ENCODE measurements at places on chromosomes 1 and 21.

DNA sequence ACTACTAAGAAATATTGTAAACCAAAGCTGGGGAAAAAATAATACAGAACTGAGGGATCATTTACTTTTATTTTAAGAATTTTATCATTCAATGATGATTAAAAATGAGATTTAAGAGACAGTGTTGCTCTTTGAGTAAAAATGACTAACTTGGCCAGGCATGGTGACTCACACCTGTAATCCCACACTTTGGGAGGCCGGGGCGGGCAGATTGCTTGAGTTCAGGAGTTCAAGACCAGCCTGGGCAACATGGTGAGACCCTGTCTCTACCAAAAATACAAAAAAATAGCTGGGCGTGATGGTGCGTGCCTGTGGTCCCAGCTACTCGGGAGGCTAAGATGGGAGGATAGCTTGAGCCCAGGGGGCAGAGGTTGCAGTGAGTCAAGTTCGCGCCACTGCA, 21.8 kb upstream of the PLEKHO1 start:
- no peak for DNase-seq

DNA sequence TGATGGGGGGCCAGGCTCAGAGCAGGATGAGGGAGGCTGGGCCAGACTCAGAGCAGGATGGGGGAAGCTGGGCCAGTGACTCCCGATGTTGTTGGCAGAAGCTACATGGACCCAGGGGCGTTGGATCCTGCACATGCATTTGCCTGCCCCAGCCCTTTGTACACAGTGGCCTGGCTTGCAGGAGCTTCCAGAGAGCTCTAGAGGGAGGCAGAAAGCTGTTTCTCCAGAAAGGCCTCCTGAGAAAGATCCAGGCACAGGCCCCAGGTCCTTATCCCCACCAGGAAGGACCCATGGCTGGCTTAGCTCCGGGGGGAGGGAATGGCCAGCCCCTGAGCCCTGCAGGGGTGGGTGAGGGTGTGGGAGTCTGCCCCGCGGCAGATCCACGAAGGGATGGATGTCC, 106.6 kb upstream of the ACTRT2 start:
- peak; percentile 18 for DNase-seq

DNA sequence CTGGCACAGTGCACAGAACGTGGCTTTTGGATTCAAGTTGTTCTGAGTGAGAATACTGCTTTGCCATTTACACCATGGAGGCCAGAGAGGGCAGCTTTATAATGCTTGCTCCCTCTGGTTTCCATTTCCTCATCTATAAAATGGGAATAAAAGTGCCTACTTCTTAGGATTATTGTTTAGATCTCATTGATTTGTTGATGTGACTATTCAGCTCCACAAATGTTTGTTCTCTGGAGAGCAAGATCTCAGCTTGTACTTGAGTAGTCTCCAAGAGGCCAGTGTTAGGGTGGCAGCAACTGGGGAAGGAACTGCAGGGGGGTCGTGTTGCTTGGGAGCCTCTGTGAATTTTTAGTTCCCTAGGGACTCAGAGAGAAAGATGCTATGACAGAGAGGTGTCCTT, 55.2 kb downstream of the YARS1 start:
- no peak for DNase-seq

DNA sequence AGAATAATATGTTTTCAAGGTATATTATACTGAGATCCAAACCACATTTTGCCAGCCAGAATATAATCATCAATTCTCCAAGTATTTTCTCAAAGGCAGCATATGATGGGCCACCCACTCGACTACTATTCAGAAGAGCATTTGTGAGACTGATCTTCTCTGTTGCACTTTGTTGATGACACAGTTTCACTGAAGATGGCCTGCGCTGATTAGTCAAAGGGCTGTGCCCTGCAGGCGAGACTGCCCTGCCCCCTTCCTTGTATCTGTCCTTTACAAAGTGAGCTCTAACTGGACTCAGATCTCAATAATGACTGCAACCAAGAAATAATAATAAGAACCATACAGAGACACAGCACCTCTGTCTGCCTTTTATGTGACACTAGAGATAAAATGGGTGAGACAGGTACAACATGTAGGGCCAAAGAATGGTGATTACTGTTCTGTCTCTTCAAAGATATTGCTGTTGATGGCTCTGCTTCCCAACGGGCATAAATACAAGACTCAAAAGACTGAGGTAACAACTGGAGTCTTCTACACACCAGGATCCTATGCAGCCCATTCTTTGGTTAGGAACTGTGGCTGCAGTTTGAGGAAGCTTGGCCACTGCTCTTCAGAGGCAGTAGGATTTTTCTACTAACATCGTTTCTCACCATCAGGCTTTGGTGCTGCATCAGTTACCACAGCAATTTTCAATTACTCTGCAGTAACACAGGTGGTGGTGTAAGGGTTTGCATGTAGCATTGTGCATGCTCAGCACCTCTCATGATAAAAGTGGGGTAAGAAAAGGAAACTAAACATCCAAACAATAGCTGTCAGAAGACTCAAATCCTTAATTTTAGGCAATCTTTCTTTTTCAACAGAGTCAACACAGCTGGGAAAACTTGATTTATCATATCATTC, 481.1 kb downstream of the PTBP2 start:
- DNase-seq: no peak

- no peak for DNase-seq
These were observed at the start of gene PADI4 for GRCh38 chr1:17307946-17308345. Gene PADI4, plus strand, starts transcription at chr1:17308197. Its CDS starts 26 bp downstream, at chr1:17308223.

- no peak for DNase-seq
These were observed 11.7 kb upstream of the S100A11 start for GRCh38 chr1:152048416-152049009.

- no peak for DNase-seq
These were observed 172.2 kb upstream of the L1TD1 start for GRCh38 chr1:62022382-62022983.

DNA sequence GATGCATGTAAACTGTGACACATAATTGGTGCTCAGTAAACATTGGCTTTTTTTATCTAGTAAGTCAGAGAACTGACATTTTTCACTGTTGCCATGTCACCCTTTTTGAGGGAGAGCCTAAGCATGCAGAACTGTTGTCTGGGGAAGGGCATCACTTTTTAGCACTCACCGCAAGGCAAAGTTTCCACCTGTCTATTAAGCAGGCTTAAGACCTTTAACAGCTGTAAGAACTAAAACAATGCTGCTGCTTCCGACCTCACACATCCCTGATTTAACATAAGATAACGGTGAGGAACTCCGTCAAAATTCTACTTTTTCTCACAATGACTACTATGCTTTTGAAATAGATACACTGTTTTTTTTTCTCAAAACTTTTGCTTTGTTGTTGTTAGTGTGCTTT, 554.8 kb downstream of the NUF2 start:
- no peak for DNase-seq

- DNase-seq: no peak
These were observed 4.1 kb downstream of the RBM15 start for GRCh38 chr1:110343249-110343648.

DNA sequence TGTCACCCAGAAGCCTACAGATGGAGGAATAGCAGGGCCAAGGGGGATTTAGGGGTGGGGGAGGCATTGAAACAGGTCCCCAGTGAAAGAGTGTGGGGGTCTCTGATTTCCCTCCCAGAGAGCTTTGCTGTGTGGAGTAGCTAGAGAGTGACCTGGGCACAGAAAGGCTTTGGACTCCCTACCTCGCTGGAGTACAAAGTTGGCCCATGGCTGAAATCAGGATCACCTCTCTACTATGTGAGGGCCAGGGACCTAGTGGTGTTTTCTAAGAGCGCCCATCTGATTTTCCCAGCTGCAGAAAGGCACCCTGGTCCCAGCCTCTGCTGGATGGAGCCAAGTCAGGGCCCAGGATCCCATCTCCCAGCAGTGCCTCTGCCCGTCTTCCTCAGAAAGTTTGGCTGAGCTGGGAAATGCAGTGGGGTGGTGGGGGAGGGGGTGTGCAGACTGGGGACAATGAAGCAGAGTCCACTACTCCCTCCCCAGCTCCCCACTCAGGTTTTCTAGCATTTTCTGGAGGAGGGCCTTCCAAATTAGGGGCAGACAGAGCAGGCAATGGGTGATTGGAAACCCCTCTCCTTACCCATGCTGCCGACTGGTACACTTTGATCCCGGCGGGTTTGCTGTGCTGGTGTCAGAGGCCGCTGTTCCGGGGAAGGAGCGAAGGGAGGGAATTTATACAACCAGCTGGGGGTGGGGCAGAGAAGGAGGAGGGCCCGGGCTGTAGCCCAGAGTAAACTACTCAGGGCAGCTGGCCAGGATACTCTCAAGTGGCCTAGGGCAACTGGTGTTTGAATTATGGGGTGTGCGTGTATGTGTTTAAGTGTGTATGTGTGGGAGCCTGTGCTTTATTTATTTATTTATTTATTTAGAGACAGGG, at the start of gene SELENBP1:
TSS of gene SELENBP1 (minus strand) at position 648 of the 877 bp plus-strand sequence. CDS start at position 584, 64 bp downstream.
- peak; percentile 90 for DNase-seq

- DNase-seq: peak; percentile 51
These were observed 14.1 kb downstream of the HENMT1 start for GRCh38 chr1:108646648-108647269.

- DNase-seq: no peak
These were observed 22.1 kb downstream of the TFB2M start for GRCh38 chr1:246544001-246544400.

- peak; percentile 58 for DNase-seq
These were observed at the start of gene GPR37L1 for GRCh38 chr1:202122639-202123335. Gene GPR37L1, plus strand, starts transcription at chr1:202122917. Its CDS starts 47 bp downstream, at chr1:202122964.

- DNase-seq: no peak
These were observed 171.8 kb downstream of the ACTL8 start for GRCh38 chr1:17926906-17927305.

DNA sequence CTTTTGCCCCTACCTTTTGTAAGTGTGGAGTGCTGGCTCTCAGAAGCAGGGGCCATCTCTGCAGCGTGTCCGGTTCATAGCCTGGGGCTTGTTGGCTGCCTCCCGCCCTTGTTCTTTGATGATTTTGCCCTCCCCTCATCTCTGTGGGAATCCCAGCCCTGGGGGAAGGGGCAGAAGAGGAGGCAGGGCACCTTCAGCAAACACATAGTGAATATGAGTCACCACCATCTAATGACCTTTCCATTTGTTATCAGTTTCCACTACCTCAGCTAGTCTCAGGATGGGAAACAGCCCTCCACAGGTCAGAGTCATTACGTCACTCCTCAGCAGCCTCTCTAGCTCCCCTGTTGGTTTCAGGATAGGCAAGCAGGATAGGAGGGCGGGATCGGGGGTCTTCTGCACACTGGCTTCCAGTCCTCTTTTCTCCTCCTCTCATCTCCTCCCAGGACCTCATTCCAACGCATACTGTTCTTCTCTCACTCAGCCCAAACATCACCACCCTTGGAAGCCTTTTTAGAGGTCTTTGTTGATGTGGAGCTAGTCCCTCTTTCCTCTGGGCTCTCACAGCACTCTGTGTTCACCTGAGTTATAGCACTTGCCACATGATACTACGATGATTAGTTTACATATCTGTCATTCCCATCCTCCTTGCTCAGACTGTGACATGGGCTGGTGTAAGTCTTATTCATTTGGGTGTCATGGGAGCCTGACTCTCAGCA, 15.8 kb downstream of the GADD45A start:
- no peak for DNase-seq

DNA sequence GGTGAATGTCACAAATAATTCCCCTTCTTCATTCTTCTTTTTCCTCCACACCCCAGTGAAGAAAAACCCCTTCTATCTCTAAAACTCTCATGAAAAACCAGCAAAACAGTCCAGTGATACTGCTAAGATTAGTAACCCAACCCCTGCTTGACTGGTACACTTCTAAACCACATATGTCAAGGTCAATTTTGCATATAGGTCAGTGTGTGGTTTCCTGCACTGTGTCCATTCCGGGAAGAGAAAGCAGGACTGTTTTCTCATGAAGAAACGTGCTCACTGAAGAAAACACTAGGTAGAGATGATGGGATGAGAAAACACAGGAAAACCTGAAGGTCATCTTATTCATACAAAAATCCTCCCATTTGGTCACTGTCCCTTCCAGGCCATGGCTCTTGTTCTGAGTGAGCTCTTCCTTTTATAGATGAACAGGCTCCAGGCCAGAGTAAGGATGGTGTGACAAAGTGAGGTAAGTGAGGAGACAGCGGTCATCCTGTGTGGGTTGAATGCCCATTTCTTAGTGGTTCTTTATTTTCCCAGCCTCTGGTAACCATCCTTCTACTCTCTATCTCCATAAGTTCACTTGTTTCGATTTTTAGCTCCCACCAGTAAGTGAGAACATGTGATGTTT, 122.7 kb downstream of the FASLG start:
- no peak for DNase-seq

DNA sequence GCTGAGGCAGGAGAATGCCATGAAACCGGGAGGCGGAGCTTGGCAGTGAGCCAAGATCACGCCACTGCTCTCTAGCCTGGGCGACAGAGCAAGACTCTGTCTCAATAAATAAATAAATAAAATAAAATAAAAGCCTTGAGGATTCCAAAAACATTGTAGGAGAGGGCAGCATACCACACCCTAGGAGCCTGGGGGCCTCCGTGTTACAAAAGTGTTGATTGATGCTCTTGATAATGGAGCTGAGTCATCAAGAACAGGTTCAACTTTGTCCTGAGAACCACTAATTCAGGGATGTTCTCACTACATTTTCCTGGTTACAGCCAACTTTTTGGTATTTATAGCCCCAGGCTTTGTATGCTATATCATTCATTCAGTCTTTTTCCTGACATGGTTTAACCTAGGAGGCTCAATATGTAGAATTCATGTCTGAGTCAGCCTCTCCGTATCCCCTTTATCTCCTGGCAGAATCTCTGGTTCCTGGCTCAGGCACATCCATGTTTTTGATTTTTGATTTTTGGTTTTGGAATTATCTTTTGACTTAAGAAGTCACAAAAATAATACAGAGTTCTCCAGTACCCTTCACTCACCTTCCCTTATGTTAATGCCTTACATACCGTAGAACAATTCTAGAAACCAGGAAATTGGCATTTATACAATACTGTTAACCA, 69.4 kb downstream of the LRRC8D start:
- peak; percentile 37 for DNase-seq

GRCh38 chr1:65812065-65812464, 19.4 kb downstream of the PDE4B start:
- peak; percentile 41 for DNase-seq

GRCh38 chr1:232627171-232627570, 2.8 kb downstream of the SIPA1L2 start:
- DNase-seq: no peak

GRCh38 chr21:33840771-33841170, 74.8 kb downstream of the ATP5PO start:
- no peak for DNase-seq

DNA sequence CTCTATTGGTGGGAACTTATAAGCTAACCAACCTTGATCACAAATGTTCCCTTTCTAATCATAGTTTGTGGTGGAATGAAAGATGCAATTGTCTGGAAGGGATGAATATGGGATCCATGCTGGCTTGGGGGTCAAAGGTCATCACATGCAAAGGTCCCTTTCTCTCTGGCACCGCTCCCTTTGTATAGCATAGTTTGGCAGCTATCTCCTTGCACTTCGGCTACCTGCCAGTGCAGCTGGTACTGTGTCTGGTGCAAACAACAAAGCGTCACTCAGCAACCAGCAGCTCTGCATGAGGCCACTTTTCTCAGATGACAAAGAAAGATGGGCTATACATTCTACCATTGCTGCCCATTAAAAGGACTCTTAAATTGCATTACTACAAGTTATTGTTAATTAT, 188.2 kb upstream of the NFIA start:
- DNase-seq: no peak

All from umbilical cord (tissue), 2 donors.